ENCODE measurements at places on chromosomes 6 and 20. TPM values are rescaled to one million over a fixed set of nuclear protein-coding genes. Genes with fewer than 3 reads are reported as not detected.
A peak's percentile ranks its signal among the peaks of the same experiment; 100 is the strongest.

DNA sequence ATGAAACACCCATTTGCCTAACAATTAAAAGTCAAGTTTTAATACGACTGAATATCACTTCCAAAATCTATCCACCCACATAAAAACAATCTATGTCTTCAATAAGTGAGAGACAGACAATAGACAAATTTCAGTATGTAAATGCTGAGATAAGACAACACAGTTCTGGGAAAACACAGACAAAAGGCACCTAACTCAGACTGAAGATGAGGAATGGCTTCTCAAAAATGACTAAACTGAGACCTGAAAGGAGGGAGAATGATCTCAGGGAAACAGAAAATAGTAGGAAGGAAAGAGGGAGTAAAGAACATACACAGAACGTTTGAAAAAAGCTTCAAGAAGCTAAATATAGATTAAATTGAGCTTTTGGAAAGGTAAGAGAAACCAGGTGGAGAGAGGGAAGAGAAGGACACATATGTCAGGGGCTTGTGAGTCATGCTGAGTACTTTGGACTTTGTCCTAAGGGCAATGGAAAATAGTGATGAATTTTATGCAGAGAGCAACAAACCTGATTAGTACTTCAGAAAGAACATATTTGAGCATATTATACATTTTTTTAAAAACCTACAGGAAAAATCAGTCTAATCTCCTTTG lies 16.1 kb downstream of the LMBRD1 start:
- DNase-seq, result no peak

DNA sequence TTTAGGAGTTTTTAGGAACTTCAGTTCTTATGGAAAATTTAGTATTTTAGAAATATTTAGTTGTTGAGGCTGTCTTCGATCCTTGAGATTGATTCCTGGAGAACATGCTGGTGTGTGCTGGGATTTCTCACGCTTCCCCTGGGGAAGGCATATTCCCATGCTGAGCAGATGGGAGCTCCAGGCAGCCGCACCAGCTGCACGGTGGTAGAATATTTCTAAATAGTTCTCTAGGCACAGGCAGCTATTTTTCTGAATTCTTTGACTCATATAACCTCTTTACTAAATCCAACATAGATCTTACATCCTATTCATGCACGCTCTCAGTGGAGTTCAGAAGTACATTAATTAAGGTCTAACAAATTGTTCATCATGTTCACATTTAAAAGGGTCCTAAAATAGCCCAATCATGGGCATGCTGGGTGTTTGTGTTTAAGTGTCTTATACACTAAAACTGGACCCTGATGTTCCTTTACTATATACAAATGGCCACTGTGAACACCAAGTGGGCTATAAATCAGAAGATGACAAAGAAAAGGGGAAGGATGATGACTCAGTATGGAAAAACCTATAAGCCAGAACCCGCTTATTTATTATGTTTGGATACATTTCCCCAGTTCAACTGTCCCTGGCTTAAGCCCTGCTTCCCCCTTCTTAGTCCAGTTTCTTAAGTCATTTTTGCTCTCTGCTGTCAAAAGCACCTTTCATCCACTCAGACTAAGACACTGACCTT lies 138.5 kb downstream of the UST start:
- peak; percentile 55 for DNase-seq

- DNase-seq, result no peak
Observed at GRCh38 chr6:31794866-31795615, 511 bp downstream of the VARS1 start.

DNA sequence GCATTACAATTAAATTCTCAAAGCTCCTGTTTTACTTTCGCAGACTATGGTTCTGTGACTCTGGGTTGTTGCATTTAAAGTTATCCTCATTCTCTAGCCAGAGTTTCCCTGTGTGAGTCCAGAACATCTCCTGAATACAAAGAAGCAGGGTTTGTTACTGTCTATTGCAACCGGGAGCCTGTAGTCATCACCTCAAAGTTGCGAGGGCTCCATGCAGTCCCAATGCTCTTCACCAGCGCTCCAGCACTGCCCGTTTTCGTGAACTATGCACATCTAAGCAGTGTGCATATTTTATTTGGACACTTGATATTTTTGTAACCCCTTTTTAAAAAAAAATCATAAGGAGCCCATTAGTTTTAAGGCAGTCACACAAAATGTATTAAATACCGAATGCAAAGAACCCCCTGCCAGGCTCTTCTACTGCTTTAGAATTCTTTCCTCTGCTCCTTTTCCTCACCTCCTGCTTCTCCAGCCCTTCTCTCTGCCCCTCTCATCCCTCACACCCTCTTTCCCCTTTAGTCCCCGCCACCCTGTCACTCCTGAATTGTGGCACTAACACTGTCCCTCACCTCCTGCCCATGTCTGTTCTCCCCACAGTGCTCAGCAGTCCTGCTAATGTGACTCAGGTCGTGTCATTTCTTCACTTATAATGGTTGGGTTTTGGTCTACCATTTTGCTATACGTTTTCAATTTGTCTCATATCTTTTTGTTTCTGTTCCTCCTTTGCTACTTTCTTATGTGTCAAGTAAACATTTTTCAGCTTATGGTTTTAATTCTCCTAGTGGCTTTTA lies 1.1 kb upstream of the HLA-C start:
- no peak for DNase-seq

- DNase-seq, result peak; percentile 92
Observed at GRCh38 chr6:81834141-81834681, 81.7 kb upstream of the TENT5A start.

DNA sequence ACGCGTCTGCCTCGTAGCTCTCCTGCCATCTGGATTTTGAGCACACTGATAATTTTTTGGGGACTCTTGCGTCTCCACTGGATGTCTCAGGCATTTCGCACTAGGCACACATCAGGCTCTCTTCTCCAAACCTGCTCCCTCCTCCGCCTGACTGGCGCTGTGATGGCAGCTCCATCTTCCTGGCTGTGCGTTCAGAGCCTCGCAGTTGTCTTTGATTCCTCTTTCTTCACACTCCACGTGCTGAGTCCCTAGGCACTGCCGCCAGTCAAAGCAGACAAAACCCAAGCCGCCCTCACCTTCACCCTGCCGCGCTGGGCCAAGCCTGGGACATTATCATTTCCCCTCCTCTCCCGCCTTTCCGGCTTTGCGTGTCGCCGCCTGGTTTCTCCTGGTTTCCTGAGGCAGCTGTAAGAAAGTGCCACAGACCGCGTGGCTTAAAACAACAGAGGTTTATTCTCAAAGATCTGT lies 778 bp downstream of the PSMG4 start:
- DNase-seq, result peak; percentile 55

GRCh38 chr6:129447198-129447565 lies 262.8 kb downstream of the ARHGAP18 start:
- DNase-seq, result no peak

- no peak for DNase-seq
Observed at GRCh38 chr6:33295621-33296369, 2.9 kb downstream of the RGL2 start.

- DNase-seq, result no peak
Observed at GRCh38 chr20:31969991-31970390, 2.0 kb downstream of the XKR7 start.

GRCh38 chr6:39279539-39279938 lies 34.7 kb downstream of the KCNK17 start:
- no peak for DNase-seq

DNA sequence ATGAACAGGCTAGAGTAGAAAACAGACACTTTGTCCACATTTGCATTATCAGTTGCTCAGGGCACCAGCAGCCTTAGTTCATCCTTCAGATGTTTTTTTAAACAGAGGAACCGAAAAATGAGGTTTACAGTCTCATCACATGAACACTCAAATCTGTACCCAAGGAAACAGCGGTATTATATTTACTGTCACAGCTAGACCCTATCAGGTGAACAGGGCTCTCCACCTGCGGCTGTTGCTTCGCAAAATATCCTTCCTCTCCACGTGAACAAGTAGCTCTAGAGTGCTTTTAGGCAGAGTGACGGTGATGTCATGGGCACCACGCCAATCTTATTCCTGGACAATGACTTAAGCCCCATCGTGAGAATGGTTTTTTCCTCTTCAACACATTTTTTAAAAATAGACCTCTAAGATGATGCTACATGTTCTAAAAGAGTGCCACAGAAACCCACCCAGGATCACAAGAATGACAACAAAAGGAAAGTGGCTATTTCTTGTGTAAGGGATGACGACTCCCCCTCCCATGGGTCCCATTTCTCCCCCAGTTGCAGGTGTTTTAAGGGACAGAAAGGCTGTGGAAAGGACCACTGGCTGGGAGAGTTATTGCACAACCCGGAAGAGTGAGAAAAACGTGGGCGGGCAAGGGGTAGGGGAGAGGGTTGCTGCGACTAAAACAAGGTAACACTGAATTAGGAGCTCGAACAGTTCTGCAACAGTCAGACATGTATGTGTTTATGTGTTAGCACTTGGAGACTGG lies 77.7 kb downstream of the EFHC1 start:
- no peak for DNase-seq

DNA sequence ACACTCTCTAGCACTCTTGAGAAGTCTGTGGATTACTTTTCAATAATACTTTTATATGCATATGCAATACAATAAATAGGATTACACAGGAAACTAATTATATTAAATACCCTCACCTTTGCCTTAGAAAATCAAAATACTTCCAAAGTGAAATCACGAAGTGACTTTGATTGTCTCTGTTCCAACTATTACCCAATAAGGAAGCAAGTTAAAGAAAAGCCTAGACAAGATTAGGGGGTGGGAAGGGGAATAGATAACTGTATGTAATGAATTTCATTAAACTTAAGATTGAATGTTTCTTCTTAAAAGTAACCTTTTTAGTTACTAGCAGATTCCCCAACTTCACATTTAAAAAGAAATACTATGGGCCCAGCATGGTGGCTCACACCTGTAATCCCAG lies 66.6 kb upstream of the SOX4 start:
- no peak for DNase-seq

GRCh38 chr6:142637624-142638351 lies 307.2 kb downstream of the HIVEP2 start:
- DNase-seq, result no peak

DNA sequence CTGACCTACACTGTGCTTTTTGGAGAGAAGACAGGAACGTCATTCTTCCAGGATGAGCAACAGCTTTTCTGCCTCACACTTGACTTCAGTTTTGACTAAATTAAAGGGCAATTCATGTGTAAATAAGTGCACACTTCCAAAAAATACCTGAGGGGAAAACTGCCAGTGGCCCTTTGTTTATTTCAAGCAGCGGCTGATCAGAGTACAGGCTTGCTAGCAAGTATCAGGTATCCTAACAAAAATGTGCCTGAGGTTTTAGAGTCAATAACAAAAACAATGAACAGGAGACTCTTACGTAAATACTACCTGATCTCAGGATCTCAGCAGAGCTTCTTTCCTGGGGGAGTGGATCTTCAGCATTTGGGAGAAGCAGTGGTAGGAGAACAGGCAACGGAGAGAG lies 12.4 kb downstream of the LY86 start:
- no peak for DNase-seq

GRCh38 chr6:23307516-23307915 lies 738.1 kb downstream of the HDGFL1 start:
- no peak for DNase-seq

- no peak for DNase-seq
Observed at GRCh38 chr6:150547502-150548222, 52.0 kb upstream of the PLEKHG1 start.

DNA sequence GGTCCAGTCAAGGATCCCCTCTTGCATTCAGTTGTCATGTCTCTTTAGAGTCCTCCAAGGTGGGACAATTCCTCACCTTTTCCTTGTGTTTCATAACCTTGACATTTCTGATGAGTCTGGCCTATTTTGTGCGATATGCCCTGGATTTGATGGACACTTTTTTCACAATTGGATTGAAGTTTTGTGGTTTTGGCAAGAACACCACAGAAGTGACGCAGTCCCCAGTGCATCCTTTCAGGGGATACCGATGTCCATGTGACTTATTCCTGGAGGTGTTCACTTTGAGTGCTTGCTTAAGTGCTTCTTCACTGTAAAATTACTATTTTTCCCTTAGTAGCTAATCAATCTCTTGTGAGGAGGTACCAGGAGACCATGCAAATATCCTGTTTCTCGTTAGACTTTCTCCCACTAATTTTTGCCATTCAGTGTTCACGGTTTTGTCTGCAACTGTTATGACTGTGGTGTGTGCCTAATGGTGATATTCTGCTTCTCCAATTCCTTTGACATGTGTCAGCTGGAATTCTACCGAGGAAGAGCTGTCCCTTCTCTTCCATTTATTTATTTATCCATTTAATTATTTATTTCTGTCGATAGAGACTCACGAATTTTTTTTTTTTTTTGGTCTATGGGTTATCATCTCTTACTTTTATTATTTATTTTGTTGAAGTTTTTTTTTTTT lies 30.8 kb downstream of the BPIFB4 start:
- DNase-seq, result no peak

DNA sequence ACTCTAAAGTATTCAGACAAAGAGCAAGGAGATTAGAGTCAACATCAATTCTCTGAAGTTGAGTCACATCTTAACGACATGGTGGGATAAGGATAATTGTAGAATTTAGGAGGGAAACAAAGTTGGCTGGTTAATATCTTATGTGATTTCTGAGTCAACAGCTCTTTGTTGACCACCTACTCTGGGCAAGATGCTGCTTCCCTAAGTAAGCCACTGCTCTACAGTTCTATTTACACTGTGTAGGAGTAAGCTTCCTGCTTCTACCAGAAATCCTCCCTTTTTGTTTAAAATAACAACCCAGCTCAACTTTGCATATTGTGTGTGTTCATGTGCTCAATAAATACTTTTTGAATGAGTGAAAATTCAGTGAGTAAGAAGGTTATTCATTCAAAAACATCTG lies 3.1 kb downstream of the HS3ST5 start:
- DNase-seq, result peak; percentile 42

DNA sequence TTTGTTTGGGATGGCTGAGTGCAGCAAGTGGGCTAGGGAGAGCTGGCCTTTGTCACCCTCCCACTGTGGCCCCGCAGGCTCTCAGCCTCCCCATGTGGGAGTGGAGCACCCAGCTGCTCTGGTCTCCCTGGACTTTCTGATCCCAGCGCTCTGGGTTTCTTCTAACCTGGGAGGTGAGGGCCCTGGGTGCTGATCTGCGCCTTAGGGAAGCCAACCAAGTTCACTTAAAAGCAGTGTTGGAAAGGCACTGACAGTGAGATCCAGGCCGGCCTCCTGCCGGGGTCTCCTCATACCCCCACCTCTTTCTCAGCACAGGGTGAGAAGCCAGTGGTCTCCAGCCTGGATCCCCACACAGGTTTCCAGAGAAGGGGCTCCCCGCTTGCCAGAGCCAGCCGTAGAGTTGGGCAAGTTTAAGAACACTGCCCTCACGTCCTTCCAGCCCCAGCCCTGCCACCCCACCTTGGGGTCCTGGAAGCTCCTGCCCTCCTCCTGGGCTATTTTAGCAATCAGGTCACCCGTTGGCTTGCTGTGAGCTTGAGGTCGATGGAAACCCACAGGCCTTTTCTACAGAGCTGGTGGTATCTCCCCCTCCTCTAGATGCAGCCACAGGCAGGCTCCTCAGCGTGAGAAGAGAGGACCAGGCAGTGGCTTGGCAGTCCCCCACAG lies 9.6 kb downstream of the C20orf203 start:
- DNase-seq, result no peak

Gene BEND6
- 14.1 TPM for total RNA-seq

Gene CBLN4
- total RNA-seq, result not detected

Gene PNLDC1
- total RNA-seq, result not detected

Gene GABRR1
- not detected for total RNA-seq

Gene FAM83B
- not detected for total RNA-seq

Gene RSPO4
- total RNA-seq, result not detected

Gene TINAG
- 0.29 TPM for total RNA-seq

Gene B3GALT4
- 0.19 TPM for total RNA-seq

Gene ARMH2
- not detected for total RNA-seq

Gene NOP56
- total RNA-seq, result 204 TPM

Gene AVP
- total RNA-seq, result not detected
